ENCODE measurements at places on chromosomes 1 and 21. TPM values are rescaled to one million over a fixed set of nuclear protein-coding genes. Genes with fewer than 3 reads are reported as not detected.

GRCh38 chr1:230333590-230334446 lies 92.3 kb downstream of the PGBD5 start:
- DNase-seq: no peak

DNA sequence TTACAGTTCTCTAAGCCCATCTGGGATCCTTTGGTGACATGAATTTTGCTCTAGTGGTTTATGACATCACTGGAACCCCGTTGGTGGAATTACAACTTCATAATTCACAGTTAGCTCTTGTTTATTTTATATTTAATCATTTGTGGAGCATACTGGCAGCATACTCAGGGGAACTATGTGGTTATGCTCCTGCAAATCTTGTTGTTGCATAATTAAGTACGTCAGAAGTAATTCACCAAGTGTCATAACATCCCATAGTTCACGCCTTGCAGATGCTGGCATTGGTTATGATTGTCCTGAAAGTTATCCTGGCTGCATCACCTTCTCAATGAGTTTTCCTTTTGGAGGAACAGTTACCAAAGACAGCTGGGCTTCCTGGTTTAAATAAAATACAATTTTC lies 16.5 kb downstream of the PRRX1 start:
- DNase-seq: no peak

GRCh38 chr1:172781513-172782140 lies 122.7 kb downstream of the FASLG start:
- no peak for DNase-seq

Gene SLC35F3
- 13.8 TPM for total RNA-seq

Gene UBE2U
- not detected for total RNA-seq

Gene TIAM1
- total RNA-seq: 20.5 TPM

DNA sequence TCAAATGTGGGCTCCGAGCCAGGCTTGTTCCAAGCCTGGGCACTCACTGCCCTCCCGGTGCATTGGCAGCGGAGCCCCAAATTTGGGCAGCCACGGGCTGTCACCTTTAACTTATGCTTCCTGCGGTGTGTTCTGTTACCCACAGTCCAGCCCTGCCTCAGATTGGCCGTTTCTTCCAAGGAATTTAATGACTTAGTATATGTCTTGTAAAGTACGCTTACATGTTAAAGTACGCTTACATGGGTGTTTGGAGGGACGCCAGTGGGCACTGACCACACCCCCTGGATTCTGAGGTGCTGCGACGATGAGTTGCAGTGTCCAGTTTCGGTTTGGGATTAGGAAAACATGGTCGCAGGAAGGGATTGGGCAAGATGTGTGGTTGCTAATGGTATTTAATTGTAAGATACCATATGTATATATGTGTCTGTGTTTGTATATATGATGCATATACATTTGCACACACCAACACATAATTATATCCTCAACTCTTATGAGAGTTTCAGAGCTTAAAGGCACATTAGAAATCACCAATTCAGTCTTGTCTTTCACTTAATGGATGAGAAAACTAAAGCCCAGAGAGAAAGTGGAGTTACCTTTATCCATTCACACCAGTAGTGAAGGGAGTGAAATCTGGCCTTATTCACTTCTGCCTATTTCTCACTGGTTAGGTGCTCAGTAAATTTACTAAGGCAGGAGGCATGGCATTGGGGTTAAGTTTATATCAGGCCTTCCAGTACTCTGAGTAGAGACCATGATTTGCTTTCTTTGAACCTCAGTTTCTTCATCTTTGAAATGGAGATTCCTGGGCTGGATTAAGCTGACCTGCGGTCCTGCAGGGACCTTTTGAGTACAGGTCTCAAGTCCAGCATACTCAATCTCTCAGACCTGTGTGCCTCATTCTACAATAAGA lies 1.0 kb downstream of the SMYD2 start:
- no peak for DNase-seq

DNA sequence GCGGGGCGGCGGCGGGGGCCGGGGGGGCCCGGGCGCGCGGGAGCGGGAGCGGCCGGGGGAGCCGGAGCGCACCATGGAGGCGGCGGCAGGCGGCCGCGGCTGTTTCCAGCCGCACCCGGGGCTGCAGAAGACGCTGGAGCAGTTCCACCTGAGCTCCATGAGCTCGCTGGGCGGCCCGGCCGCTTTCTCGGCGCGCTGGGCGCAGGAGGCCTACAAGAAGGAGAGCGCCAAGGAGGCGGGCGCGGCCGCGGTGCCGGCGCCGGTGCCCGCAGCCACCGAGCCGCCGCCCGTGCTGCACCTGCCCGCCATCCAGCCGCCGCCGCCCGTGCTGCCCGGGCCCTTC lies 546 bp downstream of the SKI start:
- DNase-seq: no peak

Gene RAD54L
- 57.2 TPM for total RNA-seq

GRCh38 chr1:216626394-216627067 lies 96.7 kb downstream of the ESRRG start:
- DNase-seq: no peak

GRCh38 chr1:186214791-186215190 lies 160.3 kb downstream of the TPR start:
- no peak for DNase-seq

Gene ADIPOR1
- 79.2 TPM for total RNA-seq

DNA sequence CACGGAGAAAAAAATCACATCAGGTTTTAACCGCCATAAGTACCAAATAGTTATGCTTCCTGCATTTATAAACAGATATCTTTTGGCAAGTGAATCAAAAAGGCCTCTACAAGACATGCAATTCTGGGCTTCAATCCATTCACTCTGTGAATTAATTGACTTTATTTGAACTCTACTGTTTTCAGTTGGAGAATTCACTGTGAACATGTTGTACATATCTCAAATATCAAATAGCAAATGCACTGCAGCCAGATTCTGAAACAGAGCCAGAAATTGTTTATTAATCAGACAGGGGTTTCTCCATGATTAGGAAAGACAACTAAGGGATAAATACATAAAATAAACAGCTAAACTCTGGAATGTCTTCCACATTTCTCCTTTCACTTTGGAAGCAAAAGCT lies 445.4 kb upstream of the NFIA start:
- DNase-seq: no peak

- no peak for DNase-seq
These were observed 44.6 kb downstream of the WASF2 start for GRCh38 chr1:27445177-27445936.

GRCh38 chr21:15301736-15302135 lies 236.9 kb upstream of the NRIP1 start:
- DNase-seq: no peak

GRCh38 chr1:215992620-215993019 lies 425.5 kb downstream of the KCTD3 start:
- no peak for DNase-seq

- DNase-seq: no peak
These were observed 40.4 kb upstream of the MTR start for GRCh38 chr1:236754525-236755210.

GRCh38 chr1:62237361-62237760 lies 42.7 kb downstream of the L1TD1 start:
- DNase-seq: no peak

Gene ERG
- total RNA-seq: not detected

Gene NBPF19
- total RNA-seq: 18.7 TPM

Gene GUCA2A
- total RNA-seq: not detected

DNA sequence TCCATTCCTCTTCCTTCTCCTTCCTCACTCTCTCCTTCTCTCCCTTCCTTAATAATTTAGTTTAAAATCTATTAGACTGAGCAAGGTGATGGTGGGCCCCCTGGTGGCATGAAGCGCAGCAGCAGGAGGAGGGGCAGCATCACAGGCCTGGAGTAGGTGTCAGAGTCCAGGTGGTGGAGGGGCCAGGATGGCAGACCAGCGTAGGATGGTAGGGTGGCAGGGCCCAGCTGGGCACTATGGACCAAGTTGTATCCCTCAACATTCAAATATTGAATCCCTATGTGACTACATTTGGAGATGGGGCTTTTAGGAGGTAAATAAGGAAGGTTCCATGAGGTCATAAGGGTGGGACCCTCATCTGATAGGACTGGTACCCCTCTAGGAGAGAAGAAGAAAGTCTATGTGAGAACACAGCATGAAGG lies 61.0 kb downstream of the WDR4 start:
- peak; percentile 67 for DNase-seq

Gene RASSF5
- total RNA-seq: 184 TPM

- no peak for DNase-seq
These were observed 21.6 kb upstream of the CCDC27 start for GRCh38 chr1:3730543-3731247.

GRCh38 chr1:44693159-44693558 lies 18.6 kb downstream of the ARMH1 start:
- no peak for DNase-seq

Gene EYA3
- total RNA-seq: 33.4 TPM

- DNase-seq: no peak
These were observed 166.3 kb downstream of the BARHL2 start for GRCh38 chr1:90550626-90551406.

Gene ADAM30
- not detected for total RNA-seq

DNA sequence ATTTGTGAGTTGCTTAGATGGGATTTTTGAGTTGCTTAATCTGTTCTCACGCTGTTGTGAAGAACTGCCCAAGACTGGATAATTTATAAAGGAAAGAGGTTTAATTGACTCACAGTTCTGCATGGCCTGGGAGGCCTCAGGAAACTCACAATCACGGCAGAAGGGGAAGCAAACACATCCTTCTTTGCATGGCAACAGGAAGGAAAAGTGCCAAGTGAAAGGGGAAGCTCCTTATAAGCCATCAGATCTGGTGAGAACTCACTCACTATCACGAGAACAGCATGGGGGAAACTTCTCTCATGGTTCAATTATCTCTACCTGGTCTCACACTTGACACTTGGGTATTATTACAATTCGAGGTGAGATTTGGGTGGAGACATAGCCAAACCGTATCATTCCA lies 10.3 kb downstream of the CLIC6 start:
- no peak for DNase-seq

DNA sequence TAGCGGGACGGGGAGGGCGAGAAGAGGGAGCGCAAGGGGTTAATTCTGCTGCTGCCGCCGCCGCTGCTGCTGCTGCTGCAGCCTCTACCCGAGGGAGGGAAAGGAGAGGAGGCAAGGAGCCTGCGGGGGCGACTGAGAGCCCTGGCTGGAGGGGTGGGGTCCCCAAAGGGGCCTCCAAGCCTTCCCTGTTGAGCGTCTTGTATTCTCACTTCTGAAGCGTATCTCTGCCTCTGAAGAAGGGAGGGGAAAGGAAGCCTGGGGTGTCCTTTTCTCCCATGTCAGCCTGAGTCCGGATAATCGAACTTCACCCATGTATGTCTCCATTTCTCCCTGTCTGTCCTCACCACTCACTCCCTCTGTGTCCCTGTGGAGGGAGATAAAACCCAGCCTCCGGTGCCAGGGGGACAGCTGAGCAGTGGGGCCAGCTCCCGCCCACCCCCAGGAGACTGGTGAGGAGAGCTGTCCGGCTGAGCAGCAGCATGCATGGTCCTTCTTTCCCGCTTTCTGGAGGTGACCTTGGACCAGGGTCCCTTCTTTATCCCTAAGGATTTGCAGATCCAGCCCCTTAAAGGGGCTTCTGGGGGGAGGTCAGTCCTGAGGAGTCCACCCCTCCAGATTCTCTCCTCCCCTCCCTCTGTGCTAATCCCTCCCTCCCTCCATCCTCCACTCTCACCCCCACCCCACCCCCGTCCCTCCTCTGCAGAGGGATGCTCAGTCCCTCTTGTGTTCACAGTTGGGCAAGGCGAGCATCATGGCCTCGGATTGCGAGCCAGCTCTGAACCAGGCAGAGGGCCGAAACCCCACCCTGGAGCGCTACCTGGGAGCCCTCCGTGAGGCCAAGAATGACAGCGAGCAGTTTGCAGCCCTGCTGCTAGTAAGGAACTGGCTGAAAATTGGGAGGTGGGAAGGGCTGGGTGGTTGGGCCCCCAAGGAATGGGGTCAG lies 1.0 kb downstream of the NCDN start:
- peak; percentile 38 for DNase-seq

GRCh38 chr1:156458181-156458503 lies 42.4 kb downstream of the MEF2D start:
- DNase-seq: no peak

- DNase-seq: no peak
These were observed 30.6 kb downstream of the PHC2 start for GRCh38 chr1:33400153-33400911.

GRCh38 chr1:235415008-235415904 lies 48.0 kb downstream of the TBCE start:
- peak; percentile 77 for DNase-seq

DNA sequence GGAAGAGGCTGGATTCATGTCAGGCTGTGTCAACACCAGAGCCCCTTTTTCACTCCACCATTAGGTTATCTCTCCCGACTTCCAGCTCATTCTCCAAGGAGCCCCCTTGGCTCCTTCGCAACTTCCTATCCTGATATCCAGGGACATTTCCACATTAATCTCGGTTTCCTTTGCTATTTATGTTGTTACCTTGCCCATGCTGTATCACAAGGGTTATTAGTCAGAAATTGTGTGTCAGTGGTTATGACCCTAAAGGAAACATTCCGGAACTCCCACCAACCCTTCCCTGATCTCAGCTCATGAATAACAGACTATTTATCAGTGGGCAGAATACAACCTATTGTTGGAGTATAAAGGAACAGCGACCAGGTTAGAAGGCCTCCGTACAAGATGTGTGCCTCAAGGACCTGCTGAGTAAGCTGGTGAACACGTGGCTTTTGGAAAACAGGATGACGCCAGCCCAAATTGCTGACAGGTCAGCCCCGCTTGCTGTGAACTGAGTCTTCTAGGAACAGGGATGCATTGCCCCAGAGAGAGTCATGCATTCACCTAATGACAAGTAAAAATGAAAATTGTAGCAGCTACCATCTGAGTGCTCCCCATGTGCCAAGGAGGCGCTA lies 121.5 kb downstream of the PLPP3 start:
- DNase-seq: no peak

DNA sequence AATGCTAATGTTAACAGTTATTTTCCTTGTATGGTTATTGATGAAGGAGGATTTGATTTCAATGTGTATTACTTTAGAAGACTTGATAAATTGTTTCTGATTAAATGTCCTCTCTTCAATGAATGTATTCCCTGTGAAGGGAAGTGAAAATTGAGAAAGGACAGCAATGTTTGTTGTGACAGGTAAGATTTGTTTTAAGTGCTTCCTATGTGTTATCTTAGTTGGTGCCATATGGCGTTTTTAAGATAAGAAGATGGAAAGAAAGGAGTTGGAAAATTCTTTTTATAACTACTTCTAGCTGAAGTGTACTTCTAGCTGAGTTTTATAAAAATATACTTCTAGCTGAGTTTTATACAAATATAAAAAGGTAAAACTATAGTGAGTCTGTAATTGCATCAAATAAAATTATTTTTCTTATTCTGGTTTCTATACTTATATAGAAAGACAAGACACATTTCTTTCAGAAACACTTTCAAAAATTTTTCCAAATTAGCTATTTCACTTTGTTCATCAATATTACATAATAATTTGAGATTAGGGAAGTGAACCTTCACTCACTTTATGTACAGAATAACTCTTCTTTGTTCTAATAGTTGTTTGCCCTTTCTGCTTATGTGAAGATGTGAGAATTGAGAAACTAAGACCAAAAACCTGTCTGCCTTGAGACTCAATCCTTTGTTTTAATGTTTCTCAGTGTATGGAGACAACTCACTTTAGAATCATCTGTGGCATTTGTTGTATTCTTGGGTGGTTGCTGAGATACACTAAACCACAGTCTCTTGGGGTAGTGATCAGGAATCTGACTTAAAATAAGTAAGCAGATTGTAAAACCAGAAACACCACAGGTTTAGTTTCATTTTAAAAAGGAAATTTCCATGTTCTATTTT lies 382.9 kb upstream of the B3GALT2 start:
- no peak for DNase-seq

GRCh38 chr1:178953034-178953433 lies 72.7 kb upstream of the FAM20B start:
- no peak for DNase-seq

Gene FCGR2B
- total RNA-seq: not detected

Measured in activated CD8-positive, alpha-beta memory T cell treated with anti-CD3 and anti-CD28 coated beads, Interleukin-2, amount 10 ng/mL, durations not matched to agents 7 days and 5 days (primary cell).